HFFc6 (cell line): ENCODE measurements at places on chromosomes 2 and 18.
A peak's percentile ranks its signal among the peaks of the same experiment; 100 is the strongest.

DNA sequence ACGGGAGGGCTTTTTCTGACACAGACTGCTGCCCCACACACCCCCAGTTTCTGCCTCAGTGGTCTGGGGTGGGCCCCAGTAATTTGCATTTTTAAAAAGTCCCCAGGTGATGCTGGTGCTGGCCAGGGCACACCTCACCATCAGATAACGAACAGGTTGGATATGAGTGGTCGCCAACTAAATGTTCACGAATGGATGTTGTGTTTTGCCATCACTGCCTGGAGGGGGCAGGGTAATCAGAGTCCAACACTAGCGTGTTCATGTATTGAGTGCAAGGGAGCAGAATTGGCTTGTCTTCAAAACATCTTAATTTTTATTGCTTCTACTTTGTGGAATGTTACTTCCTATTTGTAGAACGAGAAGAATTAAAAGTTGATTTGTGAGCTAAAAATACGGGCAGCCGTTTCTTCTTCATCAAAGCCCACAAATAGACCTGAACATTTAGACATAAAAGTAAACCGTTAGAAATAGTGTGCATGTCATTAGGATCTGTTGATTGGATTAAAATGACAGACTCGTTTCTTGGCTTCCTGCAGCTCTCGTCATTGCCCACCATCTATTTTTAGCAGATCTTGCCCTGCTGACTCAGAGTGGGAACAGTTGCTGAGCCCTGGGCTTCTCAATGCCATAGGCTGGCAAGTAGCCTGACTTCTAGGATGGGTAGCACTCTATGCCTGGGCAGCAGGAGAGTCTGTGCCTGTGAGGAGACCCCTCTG lies 45.2 kb downstream of the NCK2 start:
- DNase-seq: peak; percentile 81

DNA sequence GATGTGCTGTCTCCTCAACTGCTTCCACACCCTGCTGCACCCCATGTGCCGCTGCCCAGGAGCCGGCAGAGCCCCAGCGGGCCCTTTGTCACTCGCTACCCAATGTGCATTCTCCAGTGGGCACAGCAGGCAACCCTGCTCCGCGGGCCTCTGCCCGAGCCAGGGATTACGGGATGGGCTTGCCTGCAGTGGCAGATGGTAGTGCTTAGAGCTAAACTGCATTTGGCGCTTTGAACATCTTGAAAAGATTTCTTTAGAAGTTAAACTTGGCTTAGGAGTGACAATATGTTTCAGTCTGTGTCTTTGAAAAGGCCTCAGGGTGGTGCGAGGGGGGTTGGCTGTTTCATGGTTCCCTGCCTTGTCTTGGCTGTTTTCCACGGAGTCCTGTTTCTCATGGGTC lies 84.0 kb upstream of the BOD1L2 start:
- DNase-seq: no peak

- no peak for DNase-seq
Measured at GRCh38 chr2:204401114-204401513, 144.2 kb upstream of the PARD3B start.

DNA sequence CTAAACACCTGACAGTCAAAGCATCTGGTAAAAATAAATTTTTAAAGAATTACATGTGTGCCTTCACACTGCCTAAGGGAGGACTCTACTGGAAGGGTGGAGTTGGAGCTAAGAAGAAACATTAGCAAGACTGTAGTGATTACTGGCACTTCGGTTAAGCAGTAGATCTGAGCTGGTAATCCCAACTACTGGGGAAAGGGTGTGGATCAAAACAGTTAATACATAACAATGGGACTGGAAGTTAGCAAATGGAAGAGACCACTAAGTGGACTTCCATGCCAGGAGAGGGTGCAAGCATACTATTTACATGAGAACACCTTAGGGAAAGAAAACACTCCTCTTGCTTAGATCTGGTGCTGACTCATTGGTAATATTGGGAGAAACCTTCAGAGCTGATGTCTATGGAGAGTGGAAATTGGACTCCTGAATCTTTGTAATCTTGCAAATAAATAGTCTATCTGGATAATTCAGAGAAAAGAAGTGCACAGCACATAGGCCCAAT lies 519.6 kb upstream of the LINC00305 start:
- DNase-seq: no peak

GRCh38 chr18:57659460-57660102 lies 37.9 kb upstream of the NARS1 start:
- DNase-seq: no peak

GRCh38 chr18:58024139-58024538 lies 19.9 kb upstream of the NEDD4L start:
- DNase-seq: no peak

DNA sequence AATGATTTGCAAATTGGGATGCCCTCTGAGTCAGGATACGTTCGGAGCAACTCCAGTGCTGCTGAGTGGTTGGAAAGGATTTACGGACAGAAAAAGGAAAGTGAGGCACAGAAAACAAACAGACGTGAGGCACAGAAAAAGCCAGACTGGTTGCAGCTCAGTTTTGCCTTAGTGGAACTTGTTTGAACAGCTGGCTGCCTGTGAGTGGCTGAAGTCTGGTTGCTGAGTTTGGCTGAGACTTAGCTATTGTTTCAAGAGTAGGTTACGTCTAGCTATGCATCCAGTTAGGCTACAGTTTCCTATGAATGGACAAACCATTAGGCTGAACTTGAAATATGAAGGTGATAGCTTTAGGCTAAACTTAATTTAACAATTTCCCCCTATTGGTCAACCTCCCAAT lies 256.6 kb downstream of the VAPA start:
- no peak for DNase-seq

DNA sequence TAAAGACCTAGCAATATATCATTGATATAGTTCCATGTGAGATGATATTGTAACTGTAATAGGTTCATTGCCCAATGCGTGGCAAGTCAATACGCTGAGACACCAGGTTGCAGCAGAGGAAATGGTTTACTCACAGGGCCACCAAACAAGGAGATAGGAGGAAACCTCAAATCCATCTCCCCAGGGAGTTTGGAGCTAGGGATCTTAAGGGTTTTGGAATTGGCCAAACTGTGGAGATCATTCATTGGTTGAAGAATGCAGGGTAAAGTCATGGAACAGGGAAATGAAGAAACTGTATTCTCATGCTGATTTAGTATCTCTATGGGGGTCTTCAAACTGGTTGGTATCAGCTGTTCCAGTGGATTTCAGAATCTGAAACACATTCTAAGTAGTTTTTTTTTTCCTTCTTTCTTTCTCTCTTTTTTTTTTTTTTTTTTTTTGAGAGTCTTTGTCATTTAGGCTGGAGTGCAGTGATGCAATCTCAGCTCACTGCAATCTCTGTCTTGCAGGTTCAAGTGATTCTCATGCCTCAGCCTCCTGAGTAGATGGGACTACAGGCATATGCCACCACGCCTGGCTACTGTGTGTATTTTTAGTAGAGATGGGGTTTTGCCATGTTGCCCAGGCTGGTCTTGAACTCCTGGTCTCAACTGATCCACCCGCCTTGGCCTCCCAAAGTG lies 30.7 kb upstream of the PPM1B start:
- no peak for DNase-seq

DNA sequence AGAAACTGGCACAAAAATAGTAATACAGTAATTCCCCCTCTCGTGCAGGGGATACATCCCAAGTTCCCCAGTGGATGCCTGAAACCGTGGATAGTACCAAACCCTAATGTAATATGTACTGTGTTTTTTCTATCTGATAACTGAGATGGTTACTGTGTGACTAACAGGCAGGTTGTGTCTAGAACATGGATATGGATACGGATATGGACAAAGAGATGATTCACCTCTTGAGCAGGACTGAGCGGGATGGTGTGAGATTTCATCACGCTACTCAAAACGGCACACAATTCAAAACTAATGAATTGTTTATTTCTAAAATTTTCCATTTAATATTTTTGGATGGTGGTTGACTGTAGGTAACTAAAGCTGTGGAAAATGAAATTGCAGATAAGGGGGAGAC lies 3.4 kb downstream of the MBD1 start:
- peak; percentile 60 for DNase-seq
